GM04504 (cell line): ENCODE measurements at places on chromosomes 12 and 14.

- no peak for DNase-seq
Observed at GRCh38 chr12:47268501-47269454, 189.0 kb upstream of the AMIGO2 start.

DNA sequence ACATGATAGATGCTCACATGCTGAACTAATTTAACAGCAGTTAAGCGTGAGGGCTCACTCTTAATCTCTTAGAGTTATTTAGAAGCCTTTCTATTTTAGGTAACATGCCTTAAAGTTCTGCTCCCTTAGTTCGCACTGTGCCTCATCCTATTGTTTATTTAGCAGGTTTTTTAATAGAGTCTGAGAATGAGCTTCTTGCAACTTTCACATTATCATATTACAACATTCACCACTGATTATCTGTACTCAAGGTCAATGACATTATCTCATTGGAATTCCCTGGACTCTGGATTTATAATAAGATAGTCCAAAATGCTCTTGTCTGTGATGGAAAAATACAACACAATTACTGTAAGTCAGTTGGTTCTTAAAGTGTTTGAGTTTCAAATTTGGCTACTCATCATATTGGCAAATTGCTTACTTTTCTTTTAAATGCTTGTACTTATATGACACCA, 183.6 kb upstream of the SLC38A2 start:
- peak; percentile 94 for DNase-seq

DNA sequence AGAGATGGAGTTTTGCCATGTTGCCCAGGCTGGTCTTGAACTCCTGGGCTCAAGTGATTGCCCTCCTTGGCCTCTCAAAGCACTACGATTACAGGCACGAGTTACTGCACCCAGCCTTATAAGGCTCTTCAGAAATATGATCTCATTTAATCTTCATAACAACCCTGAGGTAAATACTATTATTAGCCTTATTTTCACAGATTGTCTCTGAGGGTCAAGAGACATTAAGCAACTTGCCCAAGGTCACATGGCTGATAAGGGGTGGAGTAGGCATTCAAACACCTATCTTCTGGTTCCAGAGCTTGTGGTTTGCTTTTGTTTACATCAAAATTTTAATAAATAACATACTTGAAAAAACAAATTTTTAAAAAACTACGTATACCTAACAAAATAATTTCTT, 5.1 kb downstream of the PRKAG1 start:
- DNase-seq: no peak

DNA sequence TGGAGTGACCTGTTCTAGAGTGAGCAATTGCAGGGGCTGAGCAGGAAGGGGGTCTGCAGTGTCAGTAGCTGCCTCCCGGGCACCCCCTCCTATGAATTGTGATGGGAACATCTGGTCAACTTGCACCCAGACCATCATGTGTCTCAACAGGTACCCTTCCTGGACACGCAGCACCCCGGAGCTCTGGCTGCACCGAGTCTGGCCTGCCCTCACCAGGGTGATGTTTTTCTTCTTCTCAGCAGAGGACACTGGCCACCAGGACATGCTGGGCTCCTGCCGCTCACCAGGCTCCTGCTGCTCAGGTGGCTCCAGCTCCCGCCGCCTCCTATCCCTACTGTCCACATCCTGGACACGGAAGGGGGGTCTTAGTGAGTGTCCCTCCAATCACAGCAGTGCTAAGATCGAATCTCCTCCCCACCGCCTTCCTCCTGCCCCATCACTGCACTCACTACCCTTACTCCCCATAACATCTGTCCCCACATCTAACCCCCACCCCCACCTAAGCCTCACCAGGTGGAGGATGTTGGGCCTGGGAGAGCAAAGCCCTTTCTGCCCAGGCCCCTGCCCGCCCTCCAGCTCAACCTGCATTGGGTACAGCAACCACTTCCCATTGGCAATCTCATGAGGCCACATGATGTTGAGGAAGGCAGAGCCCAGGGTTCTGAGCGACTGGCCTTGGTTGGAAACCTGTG, 14.9 kb downstream of the ITGA7 start:
- no peak for DNase-seq

DNA sequence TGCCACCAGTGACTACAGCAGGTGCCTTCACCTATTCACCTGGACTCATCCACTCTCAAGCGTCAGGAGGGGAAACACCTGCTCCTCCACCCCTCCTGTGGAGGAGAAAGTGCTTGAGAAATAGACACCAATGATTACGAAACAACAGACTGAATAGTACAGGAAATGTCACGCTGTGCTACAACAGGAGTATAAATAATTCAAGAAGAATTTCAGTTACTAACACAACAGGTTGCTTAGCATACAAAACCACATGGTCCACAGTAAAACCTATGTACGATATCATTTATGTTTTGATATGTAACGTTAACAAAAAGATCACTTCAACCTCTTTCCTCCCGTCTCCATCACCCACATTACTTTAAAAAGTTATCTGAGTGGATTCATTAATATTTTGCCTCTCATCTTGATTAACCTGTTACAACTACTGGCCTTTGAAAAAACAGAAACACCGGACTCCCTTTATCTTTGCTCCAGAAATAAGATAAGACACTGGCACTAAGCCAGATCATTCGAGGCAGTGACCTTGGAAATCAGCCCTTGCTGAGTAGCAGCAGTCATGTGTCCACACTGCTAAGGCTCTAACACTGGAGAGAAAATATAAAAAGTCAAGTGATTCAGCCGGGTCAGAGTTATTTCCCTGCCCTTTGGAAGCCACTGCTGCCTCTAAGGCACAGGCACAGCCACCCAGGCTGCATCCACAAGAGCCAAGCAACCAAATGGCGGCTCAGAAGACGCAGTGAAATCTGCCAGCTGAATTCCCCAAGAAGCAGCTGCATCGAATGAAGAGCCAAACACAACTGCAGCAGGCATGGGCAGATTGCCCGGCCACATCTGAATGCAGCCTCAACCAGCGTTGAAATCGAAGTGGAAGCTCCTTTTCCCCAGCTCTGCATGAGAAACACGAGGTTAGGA, 40.9 kb downstream of the NT5DC3 start:
- DNase-seq: peak; percentile 28

- no peak for DNase-seq
Observed at GRCh38 chr14:91470216-91470615, 39.9 kb downstream of the PPP4R3A start.

DNA sequence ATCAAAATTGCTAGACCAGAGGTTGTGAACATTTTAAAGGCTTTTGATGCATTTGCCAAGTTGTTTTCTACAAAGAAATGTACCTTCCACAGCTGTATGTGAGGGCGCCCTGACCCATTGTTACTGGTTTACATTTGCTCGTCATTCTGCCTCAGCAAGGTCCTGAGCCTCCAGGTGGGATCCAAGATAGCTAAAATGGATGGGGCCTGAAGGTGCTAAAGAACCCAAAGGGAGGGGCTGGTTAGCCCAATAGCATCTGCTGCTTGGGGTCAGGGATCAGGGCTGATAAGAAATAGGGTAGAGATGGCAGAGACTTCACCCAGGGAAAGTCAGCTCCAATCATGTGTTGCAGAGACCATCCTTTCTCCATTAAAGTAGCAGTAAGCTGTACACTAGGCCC, 43.1 kb downstream of the GALNT16 start:
- DNase-seq: no peak

GRCh38 chr14:70213721-70214282, 25.1 kb upstream of the SLC8A3 start:
- no peak for DNase-seq

GRCh38 chr12:53603804-53604203, 22.4 kb downstream of the ATF7 start:
- DNase-seq: no peak

DNA sequence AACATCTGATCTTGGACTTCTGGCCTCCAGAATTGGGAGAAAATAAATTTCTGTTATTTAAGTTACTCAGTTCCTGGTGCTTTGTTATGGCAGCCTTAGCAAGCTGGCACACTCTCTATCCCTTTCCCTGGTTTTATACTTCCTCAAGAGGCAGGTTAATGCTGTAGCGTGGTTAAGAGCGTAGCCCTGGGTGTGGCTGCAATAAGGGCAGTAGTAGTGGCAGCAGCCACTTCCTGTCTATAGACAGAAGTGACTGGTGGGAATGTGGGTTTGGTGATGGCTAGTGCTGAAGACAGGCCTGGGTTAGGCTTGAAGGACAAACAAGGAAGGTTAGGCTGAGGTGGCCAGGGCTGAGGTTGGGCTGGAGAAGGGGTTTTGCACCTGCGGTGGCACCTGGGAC, 3.6 kb upstream of the LGALS3 start:
- DNase-seq: no peak

- DNase-seq: peak; percentile 77
Observed at GRCh38 chr14:98957211-98958047, 314.6 kb downstream of the BCL11B start.

DNA sequence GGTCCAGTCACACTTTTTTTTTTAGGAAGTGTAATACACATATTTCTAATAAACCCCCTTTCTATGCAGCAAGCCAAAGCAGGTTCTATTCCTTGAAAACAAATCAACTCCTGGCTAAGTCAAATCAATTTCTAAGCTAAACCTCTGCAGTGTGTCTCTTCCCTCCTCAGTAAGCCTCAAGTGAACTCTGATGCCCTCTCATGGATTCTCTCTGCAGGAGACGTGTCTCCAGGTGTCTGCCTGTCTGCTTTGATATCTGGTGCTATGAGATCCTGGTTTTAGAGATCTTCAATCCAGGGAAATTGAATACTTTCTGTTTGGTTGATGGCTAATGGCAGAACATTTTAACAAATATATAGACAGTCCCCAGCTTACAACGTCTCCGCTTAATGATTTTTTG, 791.7 kb downstream of the AACS start:
- DNase-seq: no peak

- DNase-seq: no peak
Observed at GRCh38 chr12:116734156-116734768, 3.6 kb downstream of the SPRING1 start.

DNA sequence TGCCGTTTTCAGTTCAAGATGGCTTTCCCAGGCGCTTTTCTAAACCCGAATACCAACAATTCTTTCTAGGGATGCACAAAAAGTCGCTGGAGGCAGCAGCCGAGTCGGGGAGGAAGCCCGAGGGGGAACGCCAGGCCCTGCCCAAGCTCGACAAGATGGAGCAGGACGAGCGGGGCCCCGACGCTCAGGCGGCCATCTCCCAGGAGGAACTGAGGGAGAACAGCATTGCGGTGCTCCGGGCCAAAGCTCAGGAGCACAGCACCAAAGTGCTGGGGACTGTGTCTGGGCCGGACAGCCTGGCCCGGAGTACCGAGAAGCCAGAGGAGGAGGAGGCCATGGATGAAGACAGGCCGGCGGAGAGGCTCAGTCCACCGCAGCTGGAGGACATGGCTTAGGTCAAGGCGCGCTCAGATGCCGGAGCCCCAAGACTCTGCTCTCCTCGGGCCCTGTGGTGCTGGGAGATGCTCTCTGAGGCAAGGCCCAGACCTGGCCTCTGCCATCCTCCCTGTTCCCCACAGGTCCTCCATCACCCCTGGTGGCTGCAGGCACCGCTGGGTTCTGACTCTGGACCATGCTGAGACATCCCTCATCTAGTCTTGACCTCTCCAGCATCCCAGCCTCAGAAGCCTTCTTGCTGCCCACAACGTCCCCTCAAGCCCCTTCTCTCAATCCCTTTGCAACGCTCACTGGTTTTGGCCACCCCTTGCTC, 21.4 kb downstream of the VSX2 start:
- DNase-seq: no peak

- DNase-seq: no peak
Observed at GRCh38 chr14:99121319-99121875, 150.6 kb downstream of the BCL11B start.

DNA sequence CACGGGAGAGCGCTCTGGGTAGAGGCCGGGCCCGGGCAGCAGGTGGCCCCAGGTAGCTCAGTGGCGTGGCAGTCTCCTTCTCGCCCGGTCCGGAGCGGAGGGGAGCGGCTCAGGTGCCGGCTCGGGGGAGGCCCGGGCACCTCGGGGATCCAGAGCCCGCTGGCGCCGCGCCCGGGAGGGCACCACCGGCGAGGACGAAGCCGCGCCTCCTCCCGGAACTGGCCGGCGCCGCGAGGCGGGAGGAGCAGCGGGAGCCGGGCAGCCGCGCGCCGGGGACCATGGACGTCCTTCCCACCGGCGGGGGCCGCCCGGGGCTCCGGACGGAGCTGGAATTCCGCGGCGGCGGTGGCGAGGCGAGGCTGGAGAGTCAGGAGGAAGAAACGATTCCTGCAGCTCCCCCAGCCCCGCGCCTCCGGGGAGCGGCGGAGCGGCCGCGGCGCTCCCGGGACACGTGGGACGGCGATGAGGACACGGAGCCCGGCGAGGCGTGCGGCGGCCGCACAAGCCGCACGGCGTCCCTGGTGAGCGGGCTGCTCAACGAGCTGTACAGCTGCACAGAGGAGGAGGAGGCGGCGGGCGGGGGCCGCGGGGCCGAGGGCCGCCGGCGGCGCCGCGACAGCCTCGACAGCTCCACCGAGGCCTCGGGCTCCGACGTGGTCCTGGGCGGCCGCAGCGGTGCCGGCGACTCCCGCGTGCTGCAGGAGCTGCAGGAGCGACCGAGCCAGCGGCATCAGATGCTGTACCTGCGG, 21.5 kb upstream of the GNS start:
- no peak for DNase-seq

GRCh38 chr14:59656473-59656872, 79.9 kb upstream of the CCDC175 start:
- no peak for DNase-seq

- no peak for DNase-seq
Observed at GRCh38 chr14:69567563-69567962, 7.1 kb downstream of the CCDC177 start.

DNA sequence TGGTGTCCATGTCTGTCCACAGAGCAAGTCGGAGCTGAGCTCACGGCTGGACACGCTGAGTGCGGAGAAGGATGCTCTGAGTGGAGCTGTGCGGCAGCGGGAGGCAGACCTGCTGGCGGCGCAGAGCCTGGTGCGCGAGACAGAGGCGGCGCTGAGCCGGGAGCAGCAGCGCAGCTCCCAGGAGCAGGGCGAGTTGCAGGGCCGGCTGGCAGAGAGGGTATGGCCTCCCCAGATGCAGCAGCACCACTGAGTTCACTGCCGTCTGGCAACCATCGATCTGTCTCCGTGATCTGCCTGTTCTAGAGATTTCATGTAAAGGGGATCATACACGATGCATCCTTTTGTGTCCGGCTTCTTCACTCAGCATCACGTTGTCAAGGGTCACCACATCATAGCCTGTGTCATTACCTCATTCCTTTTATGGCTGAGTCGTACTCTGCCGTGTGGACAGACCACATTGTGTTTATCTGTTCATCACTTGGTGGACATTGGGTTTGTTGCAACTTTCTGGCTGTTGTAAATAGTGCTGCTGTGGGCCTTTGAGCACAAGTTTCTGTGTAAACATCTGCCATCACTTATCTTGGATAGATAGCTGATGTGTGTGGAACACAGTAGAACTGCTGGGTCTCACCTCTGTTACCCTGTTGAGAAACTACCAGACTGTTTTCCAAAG, 21.9 kb downstream of the HIP1R start:
- no peak for DNase-seq

DNA sequence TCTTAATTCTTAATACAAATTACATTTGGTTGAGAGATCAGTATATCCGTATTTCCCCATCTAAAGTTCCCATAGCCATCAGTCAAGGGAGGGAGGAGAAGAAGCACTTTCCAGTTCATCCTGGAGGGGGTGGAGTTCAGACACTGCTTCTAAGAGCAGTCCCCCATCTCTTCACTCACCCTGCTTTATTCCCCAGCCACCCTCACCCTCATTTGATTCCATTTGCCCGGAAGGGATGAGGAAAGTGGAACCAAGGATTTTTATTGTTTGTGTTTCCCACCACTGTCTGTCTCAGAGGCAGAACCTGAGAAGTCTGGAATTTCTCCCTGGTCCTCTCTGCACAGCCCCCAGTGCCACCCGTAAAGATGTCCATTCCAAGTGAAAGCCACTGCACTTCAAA, 134.2 kb upstream of the HIF1A start:
- no peak for DNase-seq
